ENCODE measurements at places on chromosomes 7 and 10. TPM values are rescaled to one million over a fixed set of nuclear protein-coding genes. Genes with fewer than 3 reads are reported as not detected.

GRCh38 chr10:71040343-71040742, 152.0 kb upstream of the PCBD1 start:
- DNase-seq: no peak

The SH2B2 gene
- total RNA-seq: 1.5 TPM

- no peak for DNase-seq
These were observed 2.2 kb downstream of the EGFR start for GRCh38 chr7:55021053-55021452.

The SFTPA1 gene
- 1.4 TPM for total RNA-seq

DNA sequence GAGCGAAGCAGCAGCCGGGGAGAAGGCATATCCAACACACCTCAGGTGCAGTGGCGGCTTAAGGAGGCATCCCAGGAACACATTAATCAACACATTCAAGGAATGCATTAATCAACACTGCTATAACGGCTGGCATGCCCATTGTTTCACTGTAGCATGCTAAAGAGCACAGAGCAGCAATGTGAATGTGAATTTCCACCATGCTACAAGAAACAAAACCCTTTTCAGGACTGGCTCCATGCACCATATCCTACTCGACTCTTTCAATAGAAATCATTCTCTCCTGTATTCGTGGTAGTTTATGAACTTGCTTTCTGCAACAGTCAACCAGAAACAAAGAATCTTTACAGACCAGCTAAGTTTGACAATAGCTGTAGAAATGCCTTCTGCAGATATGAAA, 149.0 kb downstream of the NRCAM start:
- DNase-seq: no peak

The OR2A42 gene
- total RNA-seq: not detected

DNA sequence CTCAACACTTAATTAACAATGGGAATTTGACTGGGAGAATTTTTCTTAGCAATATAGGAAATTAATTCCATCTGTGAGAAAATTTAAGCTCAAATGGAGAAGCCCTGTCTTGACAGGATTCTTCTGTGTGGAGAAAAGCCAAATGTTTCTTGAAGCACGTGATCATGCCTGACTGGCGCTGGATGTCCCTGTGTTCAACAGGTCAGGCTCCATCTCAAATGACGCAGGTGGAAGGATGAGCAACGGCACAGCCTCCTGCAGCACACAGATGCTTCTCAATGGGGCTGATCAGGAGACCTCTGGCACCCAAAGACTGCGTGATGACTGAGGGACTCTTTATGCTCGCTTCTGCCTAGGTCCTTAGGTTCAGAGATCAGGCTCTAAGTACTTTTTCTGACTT, 143.8 kb downstream of the RSU1 start:
- DNase-seq: no peak

DNA sequence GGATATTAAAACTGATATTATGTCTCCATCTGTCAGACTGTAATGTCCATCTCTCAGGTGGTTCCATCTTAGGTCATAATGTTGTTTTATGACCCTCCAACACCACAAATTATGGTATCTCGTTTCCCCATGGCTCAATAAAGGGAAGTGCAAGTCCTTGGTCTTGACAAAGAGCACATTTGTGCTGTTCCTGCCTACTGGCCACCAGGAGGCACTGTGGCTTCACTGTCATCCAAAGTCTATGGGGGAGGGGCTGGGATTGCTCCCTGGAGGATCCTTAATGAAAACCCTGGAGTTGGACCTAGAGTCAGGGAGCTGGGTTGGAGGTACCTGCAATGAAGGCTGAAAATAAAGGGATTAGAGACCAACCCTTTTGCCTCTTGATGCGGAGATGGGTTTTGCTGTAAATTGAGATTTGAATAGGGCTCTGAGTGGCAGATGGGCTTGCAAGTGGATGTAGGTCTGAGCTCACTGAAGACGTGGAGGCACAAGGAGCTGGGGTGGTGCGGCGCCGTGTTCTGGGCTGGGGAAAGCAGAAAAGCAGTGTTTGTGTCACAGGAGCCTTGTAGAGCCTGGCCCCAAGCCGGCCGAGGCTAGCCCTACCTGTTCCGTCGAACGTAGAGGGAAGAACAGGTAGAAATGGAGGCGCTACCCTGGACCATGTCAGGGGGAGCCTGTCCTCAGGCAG, 180.5 kb upstream of the PRSS58 start:
- no peak for DNase-seq

GRCh38 chr10:72171175-72171630, 44.6 kb upstream of the ANAPC16 start:
- no peak for DNase-seq

DNA sequence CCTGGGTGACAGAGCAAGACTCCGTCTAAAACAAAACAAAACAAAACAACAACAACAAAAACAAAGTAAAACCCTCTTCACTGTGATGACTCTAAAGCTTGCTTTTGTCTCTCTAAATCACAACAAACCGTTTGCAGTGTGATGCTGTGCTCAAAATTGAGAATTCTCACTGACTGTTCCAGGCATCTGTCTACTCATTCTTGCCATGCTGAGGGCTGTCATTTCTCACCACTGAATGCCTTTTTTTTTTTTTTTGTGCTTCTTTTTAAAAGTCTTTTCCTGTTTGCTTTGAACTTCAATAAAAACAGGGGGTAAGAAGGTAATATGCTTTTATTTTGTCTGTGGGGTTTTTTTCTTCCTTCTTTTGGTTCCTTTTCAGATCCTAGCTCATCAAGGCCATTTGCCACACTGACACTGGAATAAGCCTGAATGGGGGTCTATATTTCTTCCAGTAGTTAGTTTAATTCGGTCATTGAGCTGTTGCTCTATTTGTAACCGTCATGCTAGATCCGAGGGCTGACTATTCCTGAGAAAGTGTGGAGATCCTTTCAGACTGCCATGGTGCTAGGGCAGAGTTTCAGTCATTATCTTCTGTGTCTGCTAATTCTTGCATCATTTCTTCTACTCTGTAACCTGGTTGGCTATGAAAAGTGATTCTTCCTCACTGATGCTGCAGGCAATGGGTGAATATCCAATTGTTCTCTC, 10.6 kb downstream of the FAS start:
- DNase-seq: no peak

DNA sequence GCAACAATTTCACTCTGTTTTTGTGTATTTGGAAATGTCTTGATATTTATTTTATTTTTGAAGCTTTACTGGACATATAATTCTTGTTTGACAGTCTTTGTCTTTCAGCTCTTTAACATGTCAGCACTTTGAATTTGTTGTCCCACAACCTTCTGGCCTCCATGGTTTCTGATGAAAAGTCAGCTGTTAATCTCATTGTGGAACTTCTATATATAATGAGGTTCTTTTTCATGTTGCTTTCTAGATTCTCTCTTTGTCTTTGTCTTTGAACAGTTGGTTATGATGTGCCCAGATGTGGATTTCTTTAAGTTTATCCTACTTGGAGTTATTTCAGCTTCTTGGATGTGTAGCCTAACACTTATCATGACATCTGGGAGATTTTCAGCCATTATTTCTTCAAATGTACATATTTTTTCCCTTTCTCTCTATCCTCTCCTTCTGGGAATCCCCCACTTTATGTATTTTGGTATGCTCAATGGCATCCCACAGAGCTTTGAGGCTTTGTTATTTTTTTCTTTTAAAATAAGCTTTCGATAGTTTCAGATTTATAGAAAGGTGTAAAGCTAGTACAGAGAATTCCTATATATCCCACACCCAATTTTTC, 9.5 kb upstream of the LMTK2 start:
- no peak for DNase-seq

GRCh38 chr7:155995183-155995612, 182.9 kb upstream of the SHH start:
- no peak for DNase-seq

The SPDYE9 gene
- not detected for total RNA-seq

The MRLN gene
- total RNA-seq: not detected

The TAS2R3 gene
- 0.41 TPM for total RNA-seq

GRCh38 chr10:129272176-129272575, 194.9 kb upstream of the MGMT start:
- DNase-seq: no peak

DNA sequence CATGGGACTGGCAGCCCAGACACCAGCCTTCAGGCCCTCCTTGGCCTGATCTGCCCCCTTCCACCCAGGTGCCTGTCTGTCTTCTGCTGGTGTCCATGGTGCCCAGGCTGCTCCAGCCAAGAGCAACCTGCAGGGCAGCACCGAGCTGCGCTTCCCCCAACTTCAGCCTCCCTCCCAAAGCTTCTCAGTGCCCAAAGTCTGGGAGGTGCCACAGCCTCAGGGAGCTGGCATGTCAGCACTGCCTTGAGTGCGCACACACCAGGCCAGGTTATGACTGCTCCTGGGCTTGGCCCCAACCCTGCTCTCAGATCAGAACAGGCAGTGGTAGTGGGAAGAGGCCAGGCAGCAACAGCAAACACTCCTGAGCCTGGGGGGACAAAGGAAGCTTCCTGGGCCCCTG, 304.6 kb upstream of the NRG3 start:
- no peak for DNase-seq

GRCh38 chr7:136063326-136063666, 86.1 kb upstream of the MTPN start:
- DNase-seq: no peak

All from pancreas (tissue), 10 donors.